Memory B cell (primary cell): ENCODE measurements at places on chromosomes 13 and 19.

DNA sequence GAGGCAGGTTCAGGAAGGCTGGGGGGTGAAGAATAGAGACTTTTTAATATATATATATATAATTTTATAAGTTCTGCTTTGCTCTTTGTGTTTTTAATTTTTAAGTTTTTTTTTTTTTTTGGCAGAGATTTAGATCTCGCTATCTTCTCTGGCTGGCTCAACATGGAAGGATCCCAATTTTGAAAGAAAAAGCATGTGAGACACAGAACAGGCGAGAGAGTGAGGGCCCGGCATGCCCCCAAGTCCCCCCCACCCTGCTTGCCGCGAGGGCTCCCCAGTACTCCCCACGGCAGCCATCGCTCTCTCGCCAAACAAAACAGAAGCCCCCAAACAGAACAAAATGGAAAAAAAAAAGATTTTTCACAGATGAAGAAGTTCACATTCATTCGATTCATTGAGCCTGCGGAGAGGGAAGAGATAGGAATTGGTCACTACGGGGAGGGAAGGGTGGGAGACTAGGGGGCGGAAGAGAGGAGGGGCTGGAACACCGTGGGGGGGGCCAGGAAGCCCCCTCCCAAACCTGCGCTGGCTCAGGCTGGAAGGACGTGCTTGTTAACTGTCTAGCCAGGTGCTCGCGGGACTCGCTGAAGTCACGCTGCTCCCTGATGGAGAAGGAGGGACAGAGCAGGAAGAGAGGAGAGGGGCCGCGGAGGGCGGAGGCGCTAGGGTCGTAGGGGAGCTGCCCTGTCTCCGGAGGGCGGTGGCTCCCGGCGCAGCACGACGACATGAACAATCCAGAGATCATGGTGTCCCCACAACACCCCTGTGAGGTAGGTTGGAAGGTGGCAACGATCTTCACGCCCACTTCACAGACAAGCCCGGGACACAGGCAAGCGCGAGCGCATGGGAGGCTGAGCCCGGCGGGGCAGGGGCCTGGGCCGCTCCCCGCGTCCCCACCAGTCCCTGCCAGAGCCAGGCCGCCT lies 10.6 kb downstream of the KHSRP start:
- no peak for DNase-seq

DNA sequence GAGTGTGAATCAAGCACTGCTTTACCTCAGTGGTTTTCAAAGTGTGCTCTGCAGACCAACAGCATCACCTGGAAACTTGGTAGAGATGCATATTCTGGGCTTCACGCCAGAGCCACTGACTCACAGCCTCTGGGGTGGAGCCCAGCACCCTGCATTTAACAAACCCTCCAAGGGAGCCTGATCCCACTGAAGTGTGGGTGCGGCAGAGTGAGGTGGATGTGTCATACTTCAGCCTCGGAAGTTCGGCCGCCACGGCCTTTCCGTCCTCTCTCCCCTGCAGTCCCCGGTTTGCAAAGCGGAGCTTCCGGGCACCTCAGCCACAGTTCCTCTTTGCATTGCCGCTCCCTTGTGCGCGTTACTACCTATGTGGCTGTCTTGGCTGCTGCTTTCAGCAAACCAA lies 33.3 kb upstream of the MICU2 start:
- no peak for DNase-seq

- no peak for DNase-seq
Measured at GRCh38 chr13:72504131-72504841, 223.1 kb downstream of the MZT1 start.

DNA sequence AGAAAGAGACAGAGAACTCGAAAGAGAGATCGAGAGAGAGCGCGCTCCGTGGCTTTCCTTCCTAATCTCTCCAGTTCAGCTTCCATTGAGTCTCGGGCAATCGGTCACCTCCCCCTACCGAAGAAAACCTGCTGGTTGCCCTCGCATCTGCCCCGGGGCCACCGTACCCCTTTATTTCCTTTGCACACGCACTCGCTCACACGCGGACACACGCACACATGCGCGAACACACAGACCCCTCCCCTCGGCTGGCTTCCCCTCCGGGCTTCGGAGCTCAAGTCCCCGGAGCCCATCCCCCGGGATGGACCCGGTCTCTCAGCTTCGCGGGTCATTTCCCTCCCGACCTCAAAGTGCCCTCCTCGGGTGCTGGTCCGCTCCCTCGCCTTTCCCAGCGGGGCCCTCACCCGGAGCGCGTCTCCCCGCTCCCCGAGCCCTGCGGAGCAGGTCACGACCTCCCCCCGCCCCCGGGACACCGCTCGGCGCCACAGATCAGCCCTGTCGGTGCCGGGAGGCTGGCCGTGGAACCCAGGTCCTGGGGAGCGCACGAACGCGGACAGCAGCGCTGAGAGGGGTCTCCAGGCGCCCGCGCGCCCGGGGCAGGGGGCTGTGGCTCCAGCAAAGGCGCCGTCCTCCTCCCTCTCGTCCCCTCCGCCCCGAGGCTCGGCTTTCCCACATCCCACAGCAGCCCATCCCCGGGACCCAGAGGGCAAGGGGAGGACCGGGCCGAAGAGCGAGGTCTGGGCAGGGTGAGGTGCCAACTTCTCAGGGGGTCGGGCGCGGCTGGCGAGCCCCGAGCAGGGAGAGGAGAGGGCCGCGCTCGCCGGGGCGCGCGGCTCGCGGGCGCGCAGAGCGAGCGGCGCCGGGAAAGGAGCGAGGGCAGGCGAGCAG lies 1.8 kb downstream of the DACH1 start:
- no peak for DNase-seq

GRCh38 chr19:19361075-19361594 lies 40.5 kb downstream of the MAU2 start:
- peak; percentile 62 for DNase-seq

DNA sequence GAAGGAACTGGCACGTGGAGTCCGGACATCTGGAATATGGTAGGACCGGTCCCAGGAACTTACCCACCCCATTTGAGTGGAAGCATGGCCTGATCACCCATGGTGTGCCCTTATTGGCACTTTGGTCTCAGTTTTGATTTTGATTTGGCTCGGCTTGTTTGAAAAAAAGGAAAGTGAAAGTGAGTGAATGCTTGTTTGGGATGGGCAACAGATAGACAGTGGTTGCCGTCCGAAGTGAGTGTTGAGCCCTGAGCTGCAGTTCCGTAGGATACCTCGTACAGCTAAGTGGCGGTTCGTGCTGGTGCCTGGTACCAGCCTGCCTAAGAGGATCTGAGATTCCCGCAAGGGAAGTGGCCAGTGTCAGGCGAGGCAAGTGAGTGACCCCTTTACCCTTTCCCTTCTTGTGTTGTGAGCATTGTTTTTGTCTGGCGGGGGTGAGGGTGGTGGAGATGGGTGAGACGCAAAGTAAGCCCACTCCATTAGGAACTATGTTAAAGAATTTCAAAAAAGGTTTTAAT lies 605.8 kb downstream of the UQCRFS1 start:
- DNase-seq, result no peak

GRCh38 chr19:40139533-40140287 lies 49.0 kb upstream of the ZNF780A start:
- DNase-seq, result peak; percentile 39

GRCh38 chr13:106471957-106472543 lies 63.4 kb downstream of the EFNB2 start:
- DNase-seq, result no peak

- DNase-seq, result no peak
Measured at GRCh38 chr13:111225810-111226546, 94.5 kb upstream of the TEX29 start.

GRCh38 chr13:90675129-90675528 lies 672.4 kb upstream of the MIR17HG start:
- no peak for DNase-seq

DNA sequence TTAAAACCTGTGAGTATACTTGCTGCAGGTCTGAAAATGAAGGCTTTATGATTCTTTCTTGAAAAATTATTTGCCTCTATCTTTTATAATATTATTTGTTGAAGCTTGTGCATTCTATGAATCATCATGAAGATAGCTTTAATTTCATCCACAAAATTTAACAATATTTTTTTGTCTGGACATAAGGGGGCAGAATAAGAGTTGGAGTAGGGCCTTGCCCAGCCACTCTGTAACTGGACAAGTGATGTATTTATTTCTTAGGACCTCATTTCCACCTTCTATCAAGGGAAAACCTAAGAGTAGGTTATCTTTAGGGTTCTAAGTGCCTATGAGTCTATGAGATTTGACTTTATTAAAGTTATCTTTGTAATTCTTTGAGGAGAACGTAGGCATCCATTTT lies 49.9 kb downstream of the N4BP2L1 start:
- DNase-seq, result no peak
